ENCODE measurements at places on chromosomes 2 and 18. TPM values are rescaled to one million over a fixed set of nuclear protein-coding genes. Genes with fewer than 3 reads are reported as not detected.

IL36A gene
- not detected for total RNA-seq

CCL20 gene
- total RNA-seq = 7.2 TPM

MORN2 gene
- total RNA-seq = 41.7 TPM

MATN3 gene
- 12.5 TPM for total RNA-seq

IFT172 gene
- total RNA-seq = 10.2 TPM

SERPINB12 gene
- not detected for total RNA-seq

CRYGC gene
- total RNA-seq = not detected

SH2D6 gene
- 1.2 TPM for total RNA-seq

LYPD1 gene
- total RNA-seq = 18.2 TPM

THADA gene
- 28.2 TPM for total RNA-seq

C2orf15 gene
- total RNA-seq = 0.45 TPM

HOXD13 gene
- total RNA-seq = 0.24 TPM

SNTG2 gene
- total RNA-seq = not detected

CDH7 gene
- 0.03 TPM for total RNA-seq

DSEL gene
- total RNA-seq = 0.40 TPM

RBKS gene
- 8.8 TPM for total RNA-seq

KCNG2 gene
- not detected for total RNA-seq

RAB17 gene
- total RNA-seq = 0.10 TPM

ASB3 gene
- total RNA-seq = 16.2 TPM

CKAP2L gene
- 11.8 TPM for total RNA-seq

ACMSD gene
- total RNA-seq = not detected

RIOK3 gene
- total RNA-seq = 32.4 TPM

CD207 gene
- not detected for total RNA-seq

INPP5D gene
- 0.69 TPM for total RNA-seq

B3GNT7 gene
- 2.3 TPM for total RNA-seq

PLEKHB2 gene
- total RNA-seq = 79.7 TPM

PHOSPHO2 gene
- total RNA-seq = 3.1 TPM

KATNAL2 gene
- 0.75 TPM for total RNA-seq

CCDC148 gene
- 0.51 TPM for total RNA-seq

SIX2 gene
- 0.39 TPM for total RNA-seq

NXPH2 gene
- total RNA-seq = not detected

TXNDC9 gene
- total RNA-seq = 43.9 TPM

EDAR gene
- not detected for total RNA-seq

C1QL2 gene
- total RNA-seq = 0.14 TPM

HSPD1 gene
- total RNA-seq = 751 TPM

CSRNP3 gene
- not detected for total RNA-seq

LRRFIP1 gene
- total RNA-seq = 99.1 TPM

CLEC4F gene
- not detected for total RNA-seq

MARS2 gene
- total RNA-seq = 11.6 TPM

ZNF385B gene
- 0.20 TPM for total RNA-seq

UGT1A5 gene
- total RNA-seq = not detected

PAIP2B gene
- total RNA-seq = 0.36 TPM

SOX11 gene
- not detected for total RNA-seq

CAPN13 gene
- total RNA-seq = 0.10 TPM

Measured in A549 treated with DMSO at 1 μM for 4 hours (cell line).